ENCODE measurements at places on chromosomes 3 and 15.

DNA sequence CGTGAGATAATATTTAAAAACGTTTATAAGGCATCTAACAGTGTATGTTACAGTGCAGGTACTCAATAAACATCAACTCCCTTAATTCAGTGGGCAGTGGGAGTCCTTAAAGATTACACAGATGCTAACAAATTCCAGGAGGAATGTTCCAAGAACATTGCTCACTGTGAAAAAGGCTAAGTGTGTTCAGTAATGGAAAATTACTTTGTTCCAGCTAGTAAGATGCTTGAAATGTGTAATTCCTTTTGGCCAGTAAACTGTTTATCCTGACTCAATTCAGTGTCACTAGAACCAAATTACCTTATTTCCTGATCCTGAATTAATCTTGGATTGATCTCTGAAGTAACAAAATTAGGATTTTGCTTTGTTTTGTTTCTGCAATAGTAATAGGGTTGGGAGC is 54.2 kb upstream of the SEMA6D start:
- no peak for DNase-seq

- DNase-seq: no peak
These were observed 349.4 kb upstream of the SEMA6D start for GRCh38 chr15:47367726-47368390.

GRCh38 chr3:14145236-14145635 is 20.4 kb downstream of the TMEM43 start:
- DNase-seq: no peak

GRCh38 chr3:53187430-53187829 is 26.4 kb downstream of the PRKCD start:
- no peak for DNase-seq
